ENCODE measurements at places on chromosomes 4 and X.
A peak's percentile ranks its signal among the peaks of the same experiment; 100 is the strongest.

DNA sequence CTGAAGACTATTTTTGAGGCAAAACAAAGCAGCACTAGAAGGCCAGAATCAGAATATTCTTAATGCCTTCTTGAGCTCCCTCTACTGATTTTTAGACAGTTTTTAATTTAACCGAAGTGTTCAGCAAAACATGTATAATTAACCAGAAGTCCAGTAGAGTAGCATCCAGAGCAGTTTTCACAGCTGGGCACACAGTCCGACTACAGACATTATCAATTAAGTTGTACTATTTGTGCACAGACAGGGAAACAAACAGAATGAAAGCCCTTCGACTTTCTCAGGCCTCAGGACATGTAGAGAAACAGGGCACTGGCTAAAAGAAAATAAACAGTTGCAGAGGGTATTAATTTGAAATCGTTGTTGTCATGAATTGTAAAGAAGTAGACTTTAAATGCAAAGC, 11.9 kb downstream of the FSTL5 start:
- no peak for DNase-seq

DNA sequence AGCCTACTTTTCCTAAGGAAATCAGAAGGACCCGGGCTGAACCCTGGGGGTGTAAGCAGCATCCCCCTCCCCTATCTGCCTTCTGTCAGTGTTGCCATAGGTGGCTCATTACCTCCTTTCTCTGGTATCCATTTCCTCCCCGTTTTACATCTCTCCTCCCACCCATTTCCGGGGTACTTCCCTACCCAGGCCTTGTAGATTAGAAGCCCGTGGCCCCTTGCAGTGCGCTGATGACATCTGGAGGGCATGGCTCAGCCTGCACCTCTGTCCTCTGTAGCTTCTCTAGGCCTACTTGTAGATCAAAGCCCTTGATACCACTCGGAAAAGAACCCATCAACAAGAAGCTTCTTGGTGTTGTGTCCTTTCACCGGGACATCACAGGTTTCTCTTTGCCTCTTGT, 71.8 kb downstream of the NBDY start:
- no peak for DNase-seq

GRCh38 chr4:25131926-25132325, 28.3 kb downstream of the SEPSECS start:
- DNase-seq, result no peak

GRCh38 chrX:154545673-154546274, 872 bp downstream of the G6PD start:
- DNase-seq, result no peak

DNA sequence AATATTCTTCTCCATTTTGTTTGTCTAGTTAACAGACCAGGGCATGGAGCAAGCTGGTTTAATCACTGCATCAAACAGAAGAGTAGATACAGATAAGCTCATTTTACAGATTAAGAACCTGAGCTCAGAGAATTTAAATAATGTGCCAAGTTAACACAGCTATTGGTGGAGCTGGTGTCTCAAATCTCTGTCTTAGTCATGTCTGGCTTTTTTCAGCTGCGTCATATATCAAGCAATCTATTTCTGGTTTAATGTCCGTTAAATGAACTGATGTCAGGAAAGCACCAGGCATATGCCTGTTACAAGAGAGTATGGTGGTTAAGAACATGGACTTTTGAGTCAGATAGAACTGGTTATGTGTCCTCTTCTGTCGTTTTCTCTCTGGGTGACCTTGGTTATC, 79.8 kb upstream of the ADGRA3 start:
- DNase-seq, result no peak

GRCh38 chrX:135923353-135923752, 29.8 kb downstream of the SAGE1 start:
- DNase-seq, result no peak

- DNase-seq, result peak; percentile 64
These were observed 46.9 kb upstream of the RHOH start for GRCh38 chr4:40149960-40150385.

- no peak for DNase-seq
These were observed 86.1 kb upstream of the GRXCR1 start for GRCh38 chr4:42806303-42806835.

GRCh38 chr4:25424539-25425228, 47.6 kb downstream of the ANAPC4 start:
- no peak for DNase-seq

DNA sequence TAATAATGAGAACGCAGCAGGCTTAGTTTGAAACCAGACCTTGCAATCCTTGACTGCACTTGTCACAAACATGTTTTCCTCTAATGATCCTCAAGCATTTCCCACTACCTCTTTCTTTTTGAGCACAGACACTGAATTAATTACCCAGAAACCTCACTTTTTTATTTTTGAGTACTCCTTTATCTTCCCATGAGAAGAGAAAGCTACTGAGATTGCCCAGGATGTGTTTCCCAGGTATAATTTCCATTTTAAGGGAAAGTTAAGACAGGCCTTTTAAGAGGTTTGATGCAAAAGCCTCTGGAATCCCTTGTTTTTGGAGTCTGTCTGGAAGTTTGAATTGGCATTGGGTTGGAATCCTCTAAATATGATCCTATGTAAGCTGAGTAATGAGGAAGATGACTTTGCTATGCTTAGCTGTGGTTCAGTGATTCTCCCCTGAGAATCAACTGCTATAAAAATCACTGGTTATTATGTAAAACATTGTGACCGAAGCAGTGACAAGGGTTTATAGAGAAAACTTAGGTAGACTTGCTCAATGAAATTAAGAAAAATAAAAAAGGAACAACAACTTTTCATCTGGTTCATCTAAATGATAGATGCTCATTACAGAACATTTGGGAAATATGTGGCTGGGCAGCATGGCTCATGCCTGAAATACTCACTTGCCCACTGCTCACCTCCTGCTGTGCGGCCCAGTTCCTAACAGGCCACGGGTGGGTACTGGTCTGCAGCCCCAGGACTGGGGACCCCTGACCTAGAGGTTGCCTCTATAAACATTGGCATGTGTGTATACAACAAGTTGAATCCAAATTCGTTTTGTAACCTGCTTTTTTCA, 10.8 kb upstream of the RHOH start:
- peak; percentile 56 for DNase-seq

DNA sequence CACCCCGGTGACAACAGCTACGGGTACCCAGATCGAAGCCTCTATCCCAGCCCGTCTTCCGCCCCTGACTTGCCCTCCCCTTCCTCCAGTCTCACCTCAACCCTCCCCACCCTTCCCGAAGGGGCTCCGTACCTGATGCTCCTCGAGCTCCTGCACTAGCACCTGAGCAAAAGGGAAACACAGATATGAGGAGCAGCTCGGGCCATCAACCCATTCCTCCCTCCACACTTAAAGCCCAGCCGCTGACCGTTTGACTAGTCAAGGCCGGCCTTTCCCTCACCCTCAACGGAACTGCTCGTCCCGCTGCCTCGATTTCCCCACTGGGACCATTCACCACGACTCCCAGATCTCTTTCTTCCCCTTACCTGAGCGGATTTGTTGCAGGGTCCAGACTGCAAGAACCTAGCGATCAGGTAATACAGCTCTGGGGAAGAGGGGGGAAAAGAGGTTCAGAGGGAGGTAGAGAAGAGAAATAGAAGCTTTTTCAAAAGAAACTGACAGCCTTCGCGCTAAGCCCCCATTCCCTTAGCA, 731 bp downstream of the BRWD3 start:
- peak; percentile 8 for DNase-seq

DNA sequence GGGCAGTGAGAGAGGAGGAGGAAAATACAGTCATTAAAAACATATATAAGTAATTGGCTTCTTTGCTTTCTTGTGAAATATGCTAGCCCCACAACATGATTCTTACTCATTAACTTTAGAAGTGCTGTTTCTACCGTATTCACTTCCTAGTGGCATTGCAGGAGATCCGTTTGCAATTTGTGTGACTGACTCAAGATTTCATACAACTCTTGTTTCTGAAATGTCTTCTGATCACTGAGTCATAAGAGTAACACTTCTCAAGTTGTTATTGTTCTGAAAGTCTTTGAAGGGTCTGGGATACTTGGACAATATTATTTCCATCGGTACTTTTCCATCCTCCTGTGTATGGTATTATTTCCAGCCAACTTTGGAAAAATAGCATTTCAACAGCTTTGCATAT, 310.8 kb downstream of the PACRGL start:
- no peak for DNase-seq

DNA sequence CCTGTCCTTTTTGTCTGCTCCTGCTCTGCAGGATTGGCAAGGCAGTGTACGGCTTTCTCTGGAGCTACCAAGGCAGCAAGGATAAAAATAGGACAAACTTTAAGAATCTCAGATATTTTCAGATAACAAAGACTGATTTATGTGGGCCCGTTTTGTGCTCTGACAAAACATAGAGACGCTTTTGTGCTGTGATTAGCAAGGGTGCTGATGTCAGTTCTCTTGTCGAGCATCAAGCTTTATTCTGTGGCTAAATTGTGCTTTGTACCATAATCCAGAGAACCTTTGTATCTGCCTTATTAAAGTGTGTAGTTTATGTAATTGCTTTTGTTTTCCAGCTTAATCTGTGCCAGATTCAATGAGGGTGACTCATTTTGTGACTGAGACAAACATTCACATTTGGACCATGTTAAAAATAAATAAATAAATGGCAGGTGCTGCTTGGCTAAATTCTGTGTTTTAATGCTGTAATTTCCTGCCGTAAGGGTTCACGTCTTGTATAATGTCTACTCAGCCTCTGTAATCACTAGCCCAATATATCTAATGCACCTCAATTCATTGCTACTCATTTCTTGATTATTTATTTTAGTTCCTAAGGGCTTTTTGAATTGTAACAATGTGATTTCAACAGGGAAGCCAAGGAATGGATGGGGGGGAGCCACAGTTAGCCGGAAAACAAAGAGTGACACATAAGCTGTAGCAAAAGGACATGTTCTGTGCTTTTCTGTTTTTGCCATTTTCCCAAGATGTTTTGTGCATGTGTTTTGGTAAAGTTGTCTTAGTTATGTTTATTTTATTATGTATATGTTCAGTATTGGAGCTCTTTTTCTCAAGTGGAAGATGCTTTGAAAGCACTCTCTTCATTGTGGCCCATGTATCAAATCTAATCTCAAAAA, 75.1 kb downstream of the GAB1 start:
- DNase-seq, result no peak

GRCh38 chr4:29277381-29277780, 1442.8 kb upstream of the PCDH7 start:
- peak; percentile 62 for DNase-seq

- no peak for DNase-seq
These were observed 6.0 kb downstream of the FGF16 start for GRCh38 chrX:77453190-77453589.

DNA sequence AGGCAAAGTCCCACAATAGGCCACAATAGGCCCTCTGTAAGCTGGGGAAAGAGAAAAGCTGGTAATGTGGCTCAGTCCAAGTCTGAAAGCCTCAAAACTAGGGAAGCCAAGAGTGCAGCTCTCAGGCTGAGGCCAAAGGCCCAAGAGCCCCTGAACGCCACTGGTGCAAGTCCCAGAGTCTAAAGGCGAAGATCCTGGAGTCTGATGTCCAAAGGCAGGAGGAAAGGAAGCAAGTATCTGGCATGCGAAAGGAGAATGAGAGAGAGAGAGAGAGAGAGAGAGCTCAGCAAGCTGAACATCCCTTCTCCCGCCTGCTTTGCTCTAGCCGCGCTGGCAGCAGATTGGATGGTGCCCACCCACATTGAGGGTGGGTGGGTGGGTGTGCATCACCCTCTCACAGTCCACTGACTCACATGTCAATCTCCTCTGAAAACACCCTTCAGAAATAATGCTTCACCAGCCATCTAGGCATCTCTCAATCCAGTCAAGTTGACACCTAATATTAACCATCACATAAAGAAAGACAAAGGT, 30.9 kb upstream of the ELF2 start:
- no peak for DNase-seq

DNA sequence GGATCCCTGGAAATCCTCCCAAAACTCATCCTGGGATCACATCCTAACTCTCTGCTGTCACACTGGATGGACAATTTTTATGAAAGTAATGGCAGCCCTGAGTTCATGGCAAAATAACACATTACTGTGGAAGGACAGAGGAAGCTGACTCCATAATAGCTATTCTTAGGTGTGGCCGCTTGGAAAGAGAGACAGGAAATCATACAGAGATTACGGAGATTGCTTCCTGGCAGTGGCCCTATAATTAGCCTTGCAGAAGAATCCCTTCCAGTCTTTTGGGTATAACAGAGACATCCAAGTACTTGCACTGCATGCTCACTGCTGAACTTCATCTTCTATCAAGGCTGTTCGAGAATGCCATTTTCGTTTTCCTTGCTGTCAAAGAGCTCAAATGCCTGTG, 133.1 kb upstream of the VCX start:
- no peak for DNase-seq

DNA sequence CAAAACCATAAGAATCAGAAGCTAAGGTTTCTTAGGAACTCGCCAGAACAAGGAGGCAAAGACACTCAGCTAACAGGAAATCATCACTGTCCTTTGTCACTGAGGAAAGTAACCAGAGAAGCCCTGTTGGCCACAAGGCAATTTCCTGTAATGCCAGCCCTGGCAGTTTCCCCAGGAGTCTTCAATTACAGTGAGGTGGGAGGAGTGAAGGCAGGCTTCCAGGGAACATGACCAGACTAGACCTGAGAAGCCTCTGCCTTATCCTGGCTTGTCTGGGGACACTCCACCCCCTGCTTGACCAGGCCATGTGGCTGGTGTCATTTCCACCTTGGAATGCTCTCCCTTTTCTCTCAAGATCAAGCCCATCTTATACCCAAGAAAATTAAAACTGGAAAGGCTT, 125.3 kb downstream of the COL4A6 start:
- peak; percentile 65 for DNase-seq

- no peak for DNase-seq
These were observed 23.5 kb downstream of the TSC22D3 start for GRCh38 chrX:107752043-107752442.

DNA sequence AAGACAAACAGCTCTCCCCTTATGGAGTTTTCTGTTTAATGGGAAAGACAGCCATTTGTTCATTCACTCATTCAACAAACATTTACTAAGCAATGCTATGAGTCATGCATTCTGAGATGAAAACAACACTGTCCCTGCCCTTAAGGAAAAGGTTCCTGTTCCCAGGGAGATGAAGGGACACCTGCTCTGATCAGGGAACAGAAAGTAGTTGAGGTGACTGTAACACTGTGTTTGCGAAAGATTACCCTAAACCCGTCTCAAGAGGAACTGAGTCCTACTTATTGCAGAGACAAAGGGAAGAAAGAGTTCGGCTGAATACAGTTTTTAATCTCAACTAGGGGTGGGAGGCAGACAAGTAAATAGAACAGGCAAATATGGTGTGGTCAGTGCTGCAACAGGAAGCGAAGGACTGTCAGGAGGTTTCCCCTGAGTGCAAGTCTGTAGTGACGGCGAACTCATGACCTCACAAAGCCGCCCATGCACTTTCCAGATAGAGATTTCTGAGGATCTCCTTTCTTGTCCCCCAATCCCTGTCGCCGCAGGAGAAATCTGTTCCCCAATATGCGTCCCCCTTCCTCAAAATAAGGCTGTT, 712 bp downstream of the STX18 start:
- DNase-seq, result peak; percentile 47

- no peak for DNase-seq
These were observed 2.3 kb upstream of the GRSF1 start for GRCh38 chr4:70841951-70842350.

GRCh38 chrX:97039363-97040029, 155.8 kb downstream of the RPA4 start:
- peak; percentile 15 for DNase-seq
